H1 (cell line): ENCODE measurements at places on chromosomes 1 and 21. TPM values are rescaled to one million over a fixed set of nuclear protein-coding genes. Genes with fewer than 3 reads are reported as not detected.
A peak's percentile ranks its signal among the peaks of the same experiment; 100 is the strongest.

DNA sequence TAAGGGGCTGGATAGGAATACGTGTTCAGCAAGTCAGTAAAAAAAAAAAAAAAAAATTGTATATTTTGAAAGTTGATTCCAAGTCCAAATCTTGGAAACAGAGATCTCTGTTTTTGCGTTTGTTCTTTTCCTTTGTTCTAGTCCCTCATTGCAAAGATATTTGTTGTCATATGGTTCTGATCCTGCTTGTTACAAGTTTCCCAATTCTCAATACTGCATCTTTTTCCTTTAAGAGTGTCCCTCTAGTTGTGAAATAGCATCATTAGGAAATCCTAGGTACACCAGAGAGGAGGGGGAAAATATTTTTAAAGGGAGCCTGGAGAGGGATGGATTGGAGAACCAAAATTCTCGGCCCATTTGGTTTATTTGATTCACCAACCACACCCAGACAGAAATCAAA lies 152.2 kb upstream of the C1orf105 start:
- DNase-seq: no peak

GRCh38 chr1:115975569-115976061 lies 698 bp upstream of the SLC22A15 start:
- no peak for DNase-seq

Gene SHE
- 0.28 and 0.44 TPM in 2 replicates for polyA plus RNA-seq

DNA sequence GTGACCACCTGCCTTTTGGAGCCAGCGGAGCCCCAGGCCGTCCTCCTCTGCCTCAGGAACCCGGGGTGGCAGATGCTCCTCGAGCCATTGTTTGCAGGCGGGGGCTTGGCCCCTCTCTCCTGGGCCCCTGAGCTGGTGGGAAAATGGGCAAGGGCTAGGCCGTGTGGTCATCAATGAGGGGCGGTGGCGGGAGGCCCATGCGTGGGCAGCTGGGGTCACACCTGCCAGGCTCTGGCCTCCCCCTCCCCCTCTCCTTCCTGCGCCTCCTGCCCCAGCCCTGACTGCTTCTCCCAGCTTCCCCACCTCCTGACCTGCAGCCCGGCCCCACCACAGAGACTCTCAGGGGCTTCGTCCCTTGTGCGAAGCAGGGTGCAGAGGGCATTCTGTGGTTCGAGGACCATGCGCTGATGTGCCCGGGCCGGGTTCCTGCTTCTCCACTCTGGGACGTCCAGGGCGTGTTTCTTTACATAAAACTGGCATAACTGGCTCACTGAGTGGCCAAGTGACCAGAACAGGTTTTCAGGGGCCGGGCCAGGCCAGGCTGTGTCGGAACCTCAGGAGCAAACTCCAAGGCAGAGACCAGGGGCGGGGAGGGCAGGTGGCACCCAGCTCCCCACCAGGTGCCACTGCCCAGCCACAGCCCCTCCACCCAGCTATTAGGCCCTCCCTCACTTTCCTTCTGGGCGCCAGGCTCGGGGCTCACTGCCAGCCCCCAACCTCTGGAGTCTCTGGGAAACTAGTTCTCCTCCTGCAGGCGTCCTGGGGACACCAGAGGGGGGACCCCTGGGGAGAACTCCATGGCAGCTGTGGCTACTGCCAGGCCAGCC lies 9.3 kb downstream of the SAMD11 start:
- DNase-seq: no peak

GRCh38 chr1:237740846-237741245 lies 149.9 kb downstream of the ZP4 start:
- DNase-seq: no peak

- no peak for DNase-seq
Observed at GRCh38 chr1:41672173-41672572, 187.7 kb upstream of the EDN2 start.

- DNase-seq: no peak
Observed at GRCh38 chr1:187977298-187977697, 1148.5 kb downstream of the PLA2G4A start.

- no peak for DNase-seq
Observed at GRCh38 chr1:228084797-228085196, 2.3 kb downstream of the ARF1 start.

- DNase-seq: no peak
Observed at GRCh38 chr1:172293429-172293828, 127.1 kb upstream of the C1orf105 start.

GRCh38 chr1:245241526-245242130 lies 86.8 kb downstream of the KIF26B start:
- no peak for DNase-seq

DNA sequence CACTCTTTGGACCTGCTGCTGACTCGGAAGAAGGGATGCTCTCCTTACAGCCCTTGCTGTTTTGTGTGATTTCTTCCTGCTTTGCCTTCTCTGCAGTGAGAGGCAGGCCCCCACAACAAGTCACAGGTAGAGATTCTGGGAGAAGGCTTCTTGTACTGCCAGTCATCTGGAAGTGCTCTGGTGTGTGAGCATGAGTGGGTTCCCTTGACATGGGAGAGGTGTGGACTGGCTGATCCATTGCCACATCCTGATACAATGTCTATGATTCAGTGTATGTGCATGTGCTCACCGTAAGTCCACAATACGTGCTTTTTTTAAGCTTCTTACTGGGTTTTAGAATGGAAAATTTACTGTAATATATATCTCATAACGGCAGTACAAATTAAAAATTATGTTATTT lies 46.0 kb upstream of the PLA2G4A start:
- no peak for DNase-seq

DNA sequence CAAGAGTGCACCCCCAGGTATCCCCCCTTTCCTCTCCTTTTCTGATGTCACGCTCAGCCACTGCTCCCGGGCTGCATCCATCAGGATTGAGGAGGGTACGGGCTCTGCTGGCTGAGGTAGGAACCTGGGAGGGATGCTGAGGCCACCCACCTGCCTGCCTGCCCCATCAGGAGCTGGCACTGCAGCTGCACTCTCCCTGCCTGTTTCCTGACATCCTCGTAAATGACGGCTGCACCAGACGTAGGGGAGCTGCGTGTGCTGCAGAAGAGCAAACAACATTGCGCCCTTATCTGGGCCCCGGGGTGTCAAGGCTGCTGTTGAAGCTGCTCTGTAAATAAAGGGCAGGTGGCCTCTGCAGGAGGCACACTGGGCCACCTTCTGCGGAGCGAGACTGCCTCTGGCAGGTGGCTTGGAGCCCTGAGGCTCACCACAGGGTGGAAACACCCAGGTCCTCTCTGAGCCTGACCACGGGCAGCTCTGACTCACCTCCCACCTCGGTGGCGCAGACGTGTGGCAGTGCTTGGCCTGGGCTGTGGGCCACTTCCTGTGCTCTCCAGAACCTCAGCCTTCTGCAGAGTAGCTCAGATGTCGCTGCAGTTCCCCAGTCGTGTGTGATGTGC lies 30.9 kb downstream of the SNAP47 start:
- DNase-seq: no peak

DNA sequence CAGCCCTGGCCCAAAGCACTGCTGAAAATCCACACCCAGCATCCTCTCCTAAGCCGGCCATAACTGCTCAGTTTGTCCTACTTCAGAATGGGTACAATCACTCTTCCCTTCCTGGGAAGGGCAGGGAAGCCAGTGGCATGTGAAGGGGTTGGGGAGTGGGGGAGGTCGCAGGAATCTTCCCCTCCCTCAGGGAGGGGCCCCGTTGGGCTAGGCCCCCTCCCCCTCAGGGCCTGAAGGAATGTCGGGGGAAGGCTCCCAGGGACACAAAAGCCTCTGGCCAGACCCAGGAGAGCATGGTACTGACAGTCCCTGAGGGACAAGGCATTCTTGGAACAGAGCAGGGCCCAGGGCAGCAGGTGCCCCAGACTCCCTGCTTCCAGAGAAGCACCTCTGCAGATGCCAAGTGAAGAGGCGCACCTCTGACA lies 1.2 kb downstream of the ELOVL1 start:
- DNase-seq: no peak

DNA sequence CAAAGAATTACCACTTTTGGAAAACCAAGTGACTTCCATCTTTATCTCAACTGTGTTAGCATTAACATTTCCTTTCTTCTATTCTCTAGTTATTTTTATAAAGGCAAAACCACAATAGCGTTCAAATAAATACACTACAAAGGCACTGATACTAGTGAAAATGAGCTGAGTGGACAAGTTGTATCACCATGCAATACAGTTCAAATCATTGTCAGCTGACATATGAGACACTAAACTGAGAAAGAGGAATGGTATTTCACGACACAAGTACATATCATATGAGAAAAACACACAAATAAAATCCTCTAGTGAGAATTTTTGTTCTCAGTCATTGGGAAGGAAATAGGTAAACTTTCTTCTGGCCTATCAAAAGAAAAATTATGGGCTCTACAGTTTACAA lies 26.2 kb downstream of the ENAH start:
- DNase-seq: no peak

- DNase-seq: no peak
Observed at GRCh38 chr21:44883250-44883649, 9.8 kb upstream of the PTTG1IP start.

Gene ITPKB
- 1.7 and 2.0 TPM in 2 replicates for polyA plus RNA-seq

Gene BGLAP
- 1.5 and 3.2 TPM in 2 replicates for polyA plus RNA-seq

- DNase-seq: peak; percentile 70
Observed at GRCh38 chr1:10795276-10796021, 997 bp downstream of the CASZ1 start.

DNA sequence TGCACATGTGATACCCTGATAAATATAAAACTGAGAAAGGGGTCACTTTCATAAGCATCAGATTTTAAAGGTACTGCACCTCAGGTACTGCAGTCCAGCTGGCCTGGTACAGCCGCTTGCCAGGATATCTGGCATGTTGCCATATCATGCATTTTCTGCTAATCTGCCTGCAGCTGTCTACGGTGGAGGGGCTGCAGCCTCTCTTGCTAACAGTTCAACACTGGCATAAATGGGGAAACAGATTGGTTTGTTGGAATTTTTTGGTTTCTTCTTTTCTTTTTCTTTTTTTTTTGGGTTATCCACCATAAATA lies 71.5 kb downstream of the MIS18A start:
- DNase-seq: no peak
